AG20443 (cell line): ENCODE measurements at places on chromosomes 7 and 10.

DNA sequence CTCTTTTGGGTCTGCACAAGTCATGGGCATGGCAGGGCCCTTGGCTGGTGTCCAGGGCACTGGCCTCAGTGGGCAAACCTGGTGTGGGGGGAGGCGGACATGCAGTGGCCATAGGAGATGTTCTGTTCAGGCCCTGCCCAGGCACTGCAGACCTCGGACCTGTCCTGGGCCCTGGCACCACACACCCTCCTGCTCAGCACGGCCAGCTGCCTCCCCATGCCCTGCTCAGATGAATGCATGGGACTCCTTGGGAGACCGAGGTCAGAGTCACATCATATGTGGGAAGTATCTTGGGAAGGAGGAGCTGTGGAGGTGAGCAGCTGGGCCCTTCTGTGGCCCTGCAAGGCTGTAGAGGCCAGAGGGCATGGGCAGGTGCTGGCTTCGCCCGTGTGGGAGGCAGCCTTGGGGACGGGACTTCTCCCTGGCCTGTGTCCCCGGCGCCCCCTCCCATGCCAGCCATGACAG lies 130.8 kb downstream of the VIPR2 start:
- DNase-seq, result no peak

GRCh38 chr10:60916025-60916424 lies 28.0 kb downstream of the RHOBTB1 start:
- DNase-seq, result no peak

DNA sequence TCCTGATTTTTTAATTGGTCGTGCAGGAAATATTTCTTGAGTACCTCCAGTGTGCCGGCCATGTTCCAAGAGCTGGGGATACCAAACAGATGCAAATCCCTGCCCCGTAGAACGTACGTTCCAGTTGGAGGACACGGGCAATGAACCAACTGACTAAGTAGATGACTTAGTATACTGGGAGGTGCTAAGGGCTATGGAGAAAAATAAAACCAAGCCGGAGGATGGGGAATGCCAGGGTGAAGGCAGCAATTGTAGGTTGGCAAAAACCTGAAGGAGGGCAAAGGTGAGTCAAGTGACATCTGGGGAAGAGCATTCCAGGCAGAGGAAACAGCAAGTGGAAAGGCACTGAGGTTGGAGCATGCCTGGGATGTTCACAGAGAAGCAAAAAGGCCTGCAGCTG lies 6.8 kb upstream of the VSIR start:
- DNase-seq, result no peak

DNA sequence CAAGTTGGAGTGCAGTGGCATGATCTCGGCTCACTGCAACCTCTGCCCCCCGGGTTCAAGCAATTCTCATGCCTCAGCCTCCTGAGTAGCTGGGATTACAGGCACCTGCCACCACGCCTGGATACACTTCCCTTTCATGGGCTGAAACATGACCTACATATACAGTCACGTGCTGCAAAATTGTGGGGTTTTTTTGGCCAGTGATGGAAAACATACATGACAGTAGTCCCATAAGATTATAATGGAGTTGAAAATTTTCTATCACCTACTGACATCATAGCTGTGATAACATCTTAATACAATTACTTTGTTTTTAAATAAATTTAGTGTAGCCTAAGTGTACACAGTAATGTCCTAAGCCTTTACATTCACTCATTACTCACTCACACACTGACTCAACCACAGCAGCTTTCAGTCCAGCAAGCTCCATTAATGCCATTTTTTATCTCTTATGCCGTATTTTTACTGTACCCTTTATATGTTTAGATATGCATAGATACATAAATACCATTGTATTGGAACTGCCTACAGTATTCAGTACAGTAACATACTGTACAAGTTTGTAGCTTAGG lies 79.9 kb upstream of the TMEM196 start:
- DNase-seq, result no peak

DNA sequence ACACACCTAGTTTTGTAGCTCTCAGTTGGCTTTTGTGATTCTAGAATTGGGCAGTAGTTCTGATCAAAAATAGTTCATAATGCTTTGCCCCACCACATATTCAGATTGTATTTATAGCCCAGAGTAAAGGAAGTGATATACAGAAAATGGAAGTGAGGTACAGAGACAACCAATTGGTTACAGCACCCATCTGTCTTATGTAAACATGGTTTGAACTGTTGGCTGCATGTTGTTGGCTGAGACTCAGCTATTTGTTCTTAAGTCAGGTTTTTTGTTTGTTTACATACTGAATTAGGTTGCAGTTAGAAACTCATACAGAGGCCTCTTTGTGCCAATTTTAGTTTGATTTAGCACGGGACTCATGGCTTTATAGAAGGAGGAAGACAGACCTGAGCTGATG lies 158.9 kb upstream of the GPR26 start:
- DNase-seq, result no peak

- DNase-seq, result no peak
Measured at GRCh38 chr10:106672517-106673175, 491.9 kb downstream of the SORCS1 start.

DNA sequence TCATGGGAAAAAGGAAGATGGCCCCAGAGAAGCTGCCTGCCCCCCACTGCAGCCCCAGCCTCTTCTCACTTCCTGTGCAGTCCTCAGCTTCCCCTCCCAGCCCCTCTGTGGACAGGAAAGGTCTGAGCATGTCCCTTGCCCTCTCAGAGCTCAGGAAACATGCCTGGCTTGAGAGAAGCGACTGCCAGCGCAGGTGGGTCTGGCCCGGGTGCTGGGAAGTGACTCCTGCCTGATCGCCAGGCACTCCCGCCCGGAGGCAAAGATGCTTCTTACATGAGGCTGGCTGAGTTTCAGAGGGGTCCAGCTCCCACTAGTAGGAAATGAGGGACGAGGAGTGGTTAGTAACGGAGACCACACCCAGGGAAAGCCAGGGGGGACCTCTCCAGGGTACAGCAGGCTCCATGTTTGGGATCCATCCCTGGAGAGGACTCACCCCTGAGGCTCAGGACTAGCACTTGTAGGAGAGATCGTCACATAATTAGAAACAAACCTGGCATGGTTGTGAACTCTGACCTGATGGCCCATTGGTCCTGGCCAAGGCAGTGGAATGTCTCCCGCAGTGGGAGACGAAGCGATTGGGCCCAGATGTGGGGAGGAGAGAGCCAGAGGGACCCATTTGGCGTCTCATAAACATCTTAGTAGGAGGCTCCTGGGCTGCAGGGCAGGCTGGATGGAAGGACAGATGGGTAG lies 12.3 kb downstream of the ELN start:
- DNase-seq, result no peak

GRCh38 chr7:101860316-101861217 lies 43.1 kb downstream of the CUX1 start:
- DNase-seq, result no peak

GRCh38 chr10:12703813-12704212 lies 297.7 kb downstream of the CCDC3 start:
- peak; percentile 60 for DNase-seq

- peak; percentile 68 for DNase-seq
Measured at GRCh38 chr7:90111-91063, 102.0 kb upstream of the FAM20C start.

GRCh38 chr10:75449382-75450074 lies 18.1 kb downstream of the LRMDA start:
- no peak for DNase-seq

DNA sequence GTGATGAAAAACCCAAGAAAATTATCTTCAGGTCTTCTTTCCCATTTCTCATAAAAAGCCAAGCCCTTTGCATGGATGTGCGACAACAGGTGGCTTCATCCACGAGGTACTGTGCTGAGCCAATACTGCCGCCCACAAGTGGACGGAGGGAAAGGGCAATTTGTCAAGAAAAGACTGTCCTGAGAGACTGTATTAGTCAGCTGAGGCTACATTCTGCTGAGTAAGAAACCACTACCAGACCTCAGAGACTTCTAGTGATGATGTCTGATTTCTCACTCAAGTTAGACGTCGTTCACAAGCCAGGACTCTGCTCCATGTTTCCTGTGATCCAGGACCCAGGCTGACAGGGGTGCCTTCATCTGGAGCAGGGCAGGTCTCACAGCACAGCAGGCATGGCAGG lies 171.5 kb upstream of the CDCA7L start:
- DNase-seq, result no peak

DNA sequence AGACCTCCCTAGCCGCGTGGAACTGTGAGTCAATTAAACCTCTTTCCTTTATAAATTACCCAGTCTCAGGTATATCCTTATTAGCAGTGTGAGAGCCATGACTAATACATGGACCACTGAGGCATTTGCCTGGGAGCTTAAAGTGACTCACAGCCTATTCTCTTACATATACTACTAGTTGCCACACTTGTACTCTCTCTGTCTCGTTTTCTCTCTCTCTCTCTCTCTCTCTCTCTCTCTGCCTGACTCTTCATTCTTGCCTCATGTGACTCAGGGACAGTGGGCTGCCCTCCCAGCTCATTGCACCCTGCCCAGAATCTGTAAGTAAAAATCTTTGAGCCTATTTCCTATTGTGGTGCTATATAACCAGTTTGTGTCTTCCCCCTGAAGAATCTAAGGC lies 238.5 kb upstream of the MAGI2 start:
- peak; percentile 33 for DNase-seq

DNA sequence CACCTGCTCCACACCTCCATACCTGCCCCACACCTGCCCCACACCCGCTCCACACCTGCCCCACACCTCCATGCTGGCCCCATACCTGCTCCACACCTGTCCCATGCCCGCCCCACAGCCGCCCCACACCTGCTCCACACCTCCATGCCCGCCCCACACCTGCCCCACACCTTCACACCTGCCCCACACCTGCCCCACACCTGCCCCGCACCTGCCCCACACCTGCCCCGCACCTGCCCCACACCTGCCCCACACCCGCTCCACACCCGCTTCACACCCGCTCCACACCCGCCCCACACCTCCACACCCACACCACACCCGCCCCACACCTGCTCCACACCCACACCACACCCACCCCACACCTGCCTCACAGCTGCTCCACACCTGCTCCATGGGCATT lies 53.0 kb downstream of the PARP12 start:
- no peak for DNase-seq

- DNase-seq, result no peak
Measured at GRCh38 chr10:48245977-48246376, 28.5 kb downstream of the FRMPD2 start.
